Cortex of kidney (tissue), 1 donor: ENCODE measurements at places on chromosomes 12 and 14.

- no peak for DNase-seq
Observed at GRCh38 chr12:98126637-98127335, 388.6 kb upstream of the TMPO start.

GRCh38 chr12:86456241-86456640 is 200.1 kb upstream of the MGAT4C start:
- DNase-seq = no peak

GRCh38 chr12:6292606-6293005 is 17.9 kb upstream of the PLEKHG6 start:
- no peak for DNase-seq

DNA sequence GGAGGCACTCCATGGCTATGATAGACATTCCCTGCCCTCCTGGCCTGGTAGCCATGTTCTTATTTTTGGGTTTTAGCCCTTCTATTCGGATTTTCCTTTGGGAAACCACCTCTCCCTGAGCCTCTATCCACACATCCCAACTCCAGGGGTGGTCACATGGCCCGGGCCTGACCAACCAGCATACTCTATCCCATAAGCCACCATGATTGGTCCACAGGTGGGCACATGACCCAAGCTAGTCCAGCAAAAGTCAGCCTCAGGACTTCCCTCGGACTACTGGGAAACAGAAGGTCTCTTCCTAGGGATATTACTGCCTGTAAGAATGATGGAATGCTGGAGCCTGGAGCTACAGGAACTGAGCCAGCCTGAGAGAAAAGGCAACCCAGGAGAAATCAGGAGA is 12.5 kb downstream of the PRIMA1 start:
- DNase-seq = no peak

DNA sequence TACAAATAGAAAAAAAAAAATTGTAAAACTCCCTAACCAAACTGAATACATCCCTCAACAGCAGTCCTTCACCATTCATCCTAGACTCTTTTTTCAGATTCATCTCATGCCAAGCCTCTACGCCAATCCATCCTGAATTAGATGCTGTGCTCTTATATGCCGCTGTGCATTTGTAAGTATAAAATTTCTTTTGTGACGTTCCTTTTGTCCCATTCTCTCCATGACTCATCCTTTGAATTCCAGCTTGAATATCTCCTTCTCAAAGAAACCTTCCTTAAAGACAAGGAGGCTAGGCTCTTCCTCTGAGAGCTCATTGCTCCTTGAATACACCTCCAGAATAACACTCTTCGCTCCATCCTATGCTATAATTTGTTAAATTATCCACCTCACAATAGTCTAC is 359.2 kb downstream of the RMST start:
- no peak for DNase-seq

DNA sequence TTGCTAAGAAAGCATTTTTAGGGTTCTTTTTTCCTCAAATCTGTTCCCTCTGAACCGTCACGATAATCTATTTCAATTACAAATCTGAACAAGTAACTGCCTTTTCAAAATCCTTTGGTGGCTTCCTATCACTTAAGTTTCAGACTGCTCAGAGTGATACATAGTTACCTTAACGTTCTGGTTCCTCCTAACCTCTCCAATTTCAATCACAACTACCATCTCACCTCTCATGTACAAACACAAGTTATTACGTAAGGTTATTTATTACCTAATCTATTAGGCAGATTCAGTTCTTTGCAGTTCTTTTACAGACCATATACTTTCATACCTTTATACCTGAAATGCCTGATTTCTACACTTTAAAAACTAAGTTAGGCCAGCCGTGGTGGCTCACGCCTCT is 12.1 kb downstream of the RNF212B start:
- no peak for DNase-seq

- DNase-seq = no peak
Observed at GRCh38 chr12:108728820-108729611, 2.3 kb downstream of the CORO1C start.

DNA sequence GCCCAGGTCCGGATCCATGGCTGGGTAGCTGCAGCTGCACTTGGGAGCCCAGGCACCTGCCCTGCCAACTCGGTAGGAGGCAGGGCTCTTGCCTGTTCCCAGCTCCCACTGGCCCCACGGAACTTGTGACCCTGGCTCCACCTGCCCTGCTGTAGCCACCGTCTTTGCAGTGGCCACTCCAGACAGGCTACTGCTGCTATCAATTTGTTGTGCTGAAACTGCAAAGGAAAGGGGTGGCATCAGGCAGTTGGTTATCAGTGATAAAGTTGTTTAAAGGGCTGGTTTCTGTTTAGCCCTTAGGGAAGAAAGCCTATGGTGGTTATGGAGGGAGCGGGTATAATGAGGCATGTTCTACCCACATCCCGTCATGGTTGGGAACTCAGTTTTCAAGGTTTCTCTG is 32.1 kb upstream of the ARID2 start:
- DNase-seq = no peak

DNA sequence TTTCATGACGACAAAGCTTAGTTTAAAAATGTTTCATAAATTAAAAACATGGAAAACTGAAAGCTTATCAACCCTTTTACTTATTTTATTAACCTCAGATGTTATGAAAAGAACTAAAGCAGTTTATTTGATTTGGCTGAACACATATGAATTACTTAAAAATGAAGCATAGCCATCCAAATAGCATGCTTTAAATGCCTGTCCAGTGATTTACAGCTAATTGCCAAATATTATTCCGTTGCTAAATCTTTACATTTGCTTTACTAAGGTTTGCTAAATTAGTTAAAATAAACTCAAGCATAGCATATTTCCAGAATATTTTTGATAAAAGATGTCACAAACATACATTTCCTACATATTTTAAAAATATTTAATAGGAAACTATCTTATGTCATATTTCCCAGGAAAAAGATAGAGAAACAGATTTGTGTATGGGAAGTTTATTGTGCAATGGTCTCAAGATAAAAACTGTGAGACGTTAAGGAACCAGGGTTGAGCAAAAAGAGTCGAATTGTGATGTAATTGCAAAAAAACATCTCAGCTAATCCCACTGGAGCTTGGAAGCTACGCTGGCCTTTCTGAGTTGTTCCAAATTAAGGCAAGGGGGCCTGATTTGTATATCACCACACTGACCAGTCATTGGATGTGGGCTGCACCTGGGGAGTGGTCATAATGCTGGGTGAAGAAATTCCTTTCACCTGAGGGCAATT is 25.8 kb downstream of the GPR135 start:
- no peak for DNase-seq

GRCh38 chr14:49861699-49862088 is 9.1 kb upstream of the NEMF start:
- DNase-seq = no peak

GRCh38 chr14:37865719-37866549 is 270.5 kb downstream of the TTC6 start:
- no peak for DNase-seq

- DNase-seq = no peak
Observed at GRCh38 chr14:99786511-99786989, 6.7 kb upstream of the EML1 start.

DNA sequence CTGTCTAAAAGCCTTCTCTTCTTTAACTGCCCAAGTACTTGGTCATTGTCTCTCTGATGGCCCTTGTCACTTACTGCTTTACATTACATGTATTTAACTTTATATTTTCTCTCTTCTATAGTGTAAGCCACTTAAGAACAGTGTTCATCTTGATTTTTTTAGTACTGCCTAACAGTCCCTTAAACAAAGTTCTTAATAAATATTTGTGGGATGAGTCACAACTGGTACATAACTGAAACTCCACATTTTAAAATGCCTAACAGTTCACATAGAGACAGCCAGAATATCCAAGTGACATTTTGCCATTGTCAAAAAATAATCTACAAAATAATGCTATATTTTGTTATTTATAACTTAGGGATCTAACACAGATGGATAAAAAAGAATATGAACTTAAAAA is 146.6 kb downstream of the STXBP6 start:
- no peak for DNase-seq

DNA sequence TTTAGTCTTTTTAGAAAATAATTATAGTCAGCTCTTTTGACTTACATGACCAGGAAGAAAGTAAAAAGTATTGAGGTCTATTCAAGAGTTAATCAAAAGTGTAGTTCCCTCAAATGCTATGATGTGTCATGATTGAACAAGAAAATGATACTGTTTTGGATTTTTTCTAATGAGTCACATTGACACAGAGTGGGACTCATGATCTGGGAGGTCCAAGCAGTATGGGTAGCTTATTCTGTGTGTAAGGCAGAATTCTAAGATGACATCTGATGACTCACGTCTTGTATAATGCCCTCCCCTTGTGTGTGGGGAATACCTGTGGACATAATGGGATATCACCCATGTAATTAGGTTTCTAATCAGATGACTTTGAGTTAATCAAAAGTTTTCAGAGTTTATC is 178.1 kb upstream of the DDHD1 start:
- no peak for DNase-seq

GRCh38 chr12:123696207-123696606 is 15.9 kb upstream of the ATP6V0A2 start:
- DNase-seq = no peak

- no peak for DNase-seq
Observed at GRCh38 chr14:31457665-31458659, 656 bp upstream of the DTD2 start.

DNA sequence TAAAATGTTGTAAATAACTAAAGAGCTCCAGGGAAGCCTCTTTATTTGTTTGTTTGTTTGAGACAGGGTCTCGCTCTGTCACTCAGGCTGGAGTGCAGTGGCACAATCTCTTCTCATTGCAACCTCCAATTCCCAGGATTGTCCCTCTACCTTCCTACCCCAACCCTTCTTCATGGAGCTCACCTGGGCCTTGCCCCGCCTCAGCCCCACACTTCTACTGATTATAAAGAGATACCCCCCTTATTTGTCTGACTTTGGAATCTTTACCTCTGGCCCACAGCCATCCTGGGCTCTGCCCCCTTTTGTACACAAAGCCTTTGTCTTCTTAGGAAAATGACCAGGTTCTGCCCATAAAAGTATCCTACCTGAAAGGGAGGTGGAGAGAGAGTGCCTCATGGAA is 9.1 kb upstream of the BLTP3B start:
- DNase-seq = no peak

GRCh38 chr12:116916122-116916521 is 5.4 kb downstream of the FBXW8 start:
- no peak for DNase-seq

DNA sequence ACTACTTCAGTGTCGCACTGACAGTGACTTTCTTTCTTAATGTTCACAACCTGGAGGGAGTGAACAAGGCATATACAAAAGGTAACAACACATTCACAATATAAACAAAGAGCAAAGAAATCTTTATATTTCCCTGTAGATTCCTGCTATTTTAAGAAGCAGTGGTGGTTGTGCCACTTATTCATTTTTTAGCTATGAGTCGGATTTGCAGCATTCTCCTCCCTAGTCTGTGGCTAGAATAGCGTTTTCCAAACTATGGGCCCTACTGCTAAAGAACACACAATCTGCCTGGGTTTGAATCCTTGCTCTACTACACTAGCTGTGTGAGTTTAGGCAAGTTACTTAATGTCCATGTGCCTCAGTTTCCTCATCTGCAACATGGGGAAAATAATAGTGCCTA is 18.6 kb upstream of the MDM1 start:
- DNase-seq = no peak

DNA sequence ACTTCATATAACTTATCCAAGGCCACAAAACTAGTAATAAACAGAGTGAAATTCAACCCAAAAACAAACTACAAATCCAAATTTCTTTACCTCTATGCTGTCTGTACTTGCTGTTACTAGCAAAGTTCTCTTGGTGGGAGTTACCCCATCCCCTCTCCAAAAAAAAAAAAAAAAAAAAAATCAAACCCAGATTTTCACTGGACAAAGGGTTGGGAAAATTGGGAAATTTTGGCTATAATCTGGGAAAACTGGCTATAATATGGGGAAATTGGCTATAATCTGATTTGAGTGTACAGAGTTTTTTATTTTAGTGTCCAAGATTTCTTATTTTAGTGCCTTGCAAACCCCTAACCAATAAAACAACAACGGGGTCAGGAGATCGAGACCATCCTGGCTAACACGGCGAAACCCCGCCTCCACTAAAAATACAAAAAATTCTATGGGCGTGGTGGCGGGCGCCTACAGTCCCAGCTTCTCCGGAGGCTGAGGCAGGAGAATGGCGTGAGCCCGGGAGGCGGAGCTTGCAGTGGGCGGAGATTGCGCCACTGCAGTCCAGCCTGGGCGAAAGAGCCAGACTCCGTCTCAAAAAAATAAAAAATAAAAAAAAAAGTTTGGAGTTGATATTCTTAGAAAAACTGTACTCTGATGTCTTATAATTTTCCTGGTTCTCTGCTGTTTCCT is 148.4 kb downstream of the CHST11 start:
- DNase-seq = no peak

- DNase-seq = no peak
Observed at GRCh38 chr12:38155526-38156496, 160.8 kb upstream of the ALG10B start.

- no peak for DNase-seq
Observed at GRCh38 chr12:114404926-114405518, 922 bp downstream of the TBX5 start.

GRCh38 chr14:26289891-26290486 is 307.8 kb downstream of the NOVA1 start:
- DNase-seq = no peak

GRCh38 chr12:12736759-12737676 is 19.9 kb downstream of the CDKN1B start:
- no peak for DNase-seq

- DNase-seq = no peak
Observed at GRCh38 chr14:21680072-21680471, 6.5 kb upstream of the OR4E1 start.

DNA sequence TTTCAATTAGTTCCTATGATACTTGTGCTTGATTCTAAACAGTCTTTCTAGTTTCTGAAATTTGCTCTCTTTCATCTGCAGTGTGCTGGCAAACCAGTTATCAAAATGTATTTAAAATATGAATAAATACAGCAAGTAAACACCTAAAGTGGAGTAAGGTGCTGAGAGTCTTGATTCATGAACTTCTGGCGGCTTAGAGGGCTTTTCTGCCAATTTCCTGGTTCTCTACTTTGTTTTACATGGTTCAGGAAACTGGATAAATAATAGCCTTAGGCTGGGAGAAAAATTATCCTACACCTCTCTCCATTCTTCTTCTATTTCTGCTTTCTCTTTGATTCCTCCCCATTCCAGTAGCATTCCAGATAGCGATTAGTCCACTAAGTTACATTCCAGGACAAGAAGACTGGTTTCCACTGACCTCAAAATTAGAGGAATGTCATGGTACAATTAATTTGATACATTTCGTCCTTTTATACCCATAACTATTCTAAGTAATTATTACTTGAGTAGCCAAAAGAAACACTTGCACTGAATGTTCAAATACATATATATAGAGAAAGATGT is 14.9 kb downstream of the ATP2B1 start:
- DNase-seq = no peak

GRCh38 chr12:106957583-106957982 is 1.9 kb downstream of the TMEM263 start:
- DNase-seq = no peak

DNA sequence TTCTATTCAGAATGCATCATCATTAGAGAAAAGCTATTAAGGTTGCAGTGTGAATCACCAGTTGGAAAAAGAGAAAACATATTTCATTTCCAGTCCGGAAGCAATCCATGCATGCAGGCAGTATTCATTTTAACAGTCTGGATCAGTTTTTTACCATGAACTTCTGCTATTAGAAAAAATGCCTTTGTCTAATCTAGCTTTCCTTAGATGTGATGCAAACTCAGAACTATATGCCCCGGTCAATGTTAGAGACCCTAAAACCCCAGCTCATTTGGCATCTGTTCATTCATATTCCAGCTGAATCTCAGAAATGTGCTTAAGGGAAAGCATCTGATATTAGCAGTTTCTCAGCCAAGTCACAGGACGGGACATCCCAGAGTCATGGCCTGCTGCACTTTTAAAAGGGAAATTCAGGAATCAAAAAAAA is 8.5 kb downstream of the IRAK3 start:
- DNase-seq = no peak
